Esophagus (tissue), 2 donors: ENCODE measurements at places on chromosomes 1 and 21. TPM values are rescaled to one million over a fixed set of nuclear protein-coding genes. Genes with fewer than 3 reads are reported as not detected.

UBR4 gene
- 89.9 TPM for polyA plus RNA-seq

FALEC gene
- polyA plus RNA-seq = 2.1 TPM

RPTN gene
- 0.20 TPM for polyA plus RNA-seq

MAGI3 gene
- polyA plus RNA-seq = 11.7 TPM

ANGPTL1 gene
- polyA plus RNA-seq = 3.3 TPM

OPTC gene
- not detected for polyA plus RNA-seq

S100A7 gene
- polyA plus RNA-seq = 115 TPM

LSM10 gene
- 16.8 TPM for polyA plus RNA-seq

PKLR gene
- 0.02 TPM for polyA plus RNA-seq

FAM3B gene
- polyA plus RNA-seq = 57.1 TPM

LINGO4 gene
- polyA plus RNA-seq = not detected

WARS2 gene
- 3.4 TPM for polyA plus RNA-seq

SPATA1 gene
- polyA plus RNA-seq = 1.3 TPM

FAM163A gene
- polyA plus RNA-seq = not detected

UBIAD1 gene
- polyA plus RNA-seq = 6.6 TPM

C1QC gene
- 9.4 TPM for polyA plus RNA-seq

P3H1 gene
- polyA plus RNA-seq = 6.4 TPM

LYPD8 gene
- polyA plus RNA-seq = not detected

ERG gene
- polyA plus RNA-seq = 2.2 TPM

KIAA0319L gene
- polyA plus RNA-seq = 16.7 TPM

TGFB2 gene
- polyA plus RNA-seq = 0.16 TPM

TAGLN2 gene
- polyA plus RNA-seq = 366 TPM

RGS16 gene
- 1.5 TPM for polyA plus RNA-seq

TGFBR3 gene
- polyA plus RNA-seq = 10.5 TPM

SLC22A15 gene
- 5.1 TPM for polyA plus RNA-seq

SYCP1 gene
- polyA plus RNA-seq = not detected

GBP3 gene
- 6.1 TPM for polyA plus RNA-seq

ELAVL4 gene
- 0.06 TPM for polyA plus RNA-seq

SLC1A7 gene
- 0.05 TPM for polyA plus RNA-seq

RSPH1 gene
- polyA plus RNA-seq = 0.20 TPM

RASSF5 gene
- polyA plus RNA-seq = 22.2 TPM

CEP170 gene
- 3.2 TPM for polyA plus RNA-seq

KIAA1614 gene
- 1.0 TPM for polyA plus RNA-seq

KCNA3 gene
- 0.05 TPM for polyA plus RNA-seq

CFHR3 gene
- polyA plus RNA-seq = not detected

GPR25 gene
- 0.55 TPM for polyA plus RNA-seq

NTRK1 gene
- 0.08 TPM for polyA plus RNA-seq

LEFTY2 gene
- not detected for polyA plus RNA-seq

AMPD1 gene
- polyA plus RNA-seq = 0.11 TPM
